ENCODE measurements at places on chromosomes 6 and 20.

DNA sequence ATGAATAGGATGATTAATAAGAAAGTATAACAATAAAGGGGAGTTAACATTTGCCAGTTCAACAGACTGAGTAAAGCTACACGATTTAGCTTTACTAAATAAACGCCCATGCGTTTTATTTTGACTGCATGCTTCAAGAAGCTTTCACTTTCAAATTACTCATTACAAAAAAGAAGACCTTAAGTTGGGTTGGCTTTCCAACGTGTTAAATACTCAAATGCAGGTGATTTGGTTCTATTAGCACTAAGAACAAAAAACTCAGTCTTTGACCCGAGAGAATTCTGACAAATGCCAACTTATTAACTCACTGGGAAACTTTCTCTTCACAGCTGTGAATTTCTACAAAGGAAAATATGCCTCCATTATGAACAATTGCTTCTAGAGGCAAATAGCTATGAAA lies 24.8 kb downstream of the RNF146 start:
- no peak for DNase-seq

DNA sequence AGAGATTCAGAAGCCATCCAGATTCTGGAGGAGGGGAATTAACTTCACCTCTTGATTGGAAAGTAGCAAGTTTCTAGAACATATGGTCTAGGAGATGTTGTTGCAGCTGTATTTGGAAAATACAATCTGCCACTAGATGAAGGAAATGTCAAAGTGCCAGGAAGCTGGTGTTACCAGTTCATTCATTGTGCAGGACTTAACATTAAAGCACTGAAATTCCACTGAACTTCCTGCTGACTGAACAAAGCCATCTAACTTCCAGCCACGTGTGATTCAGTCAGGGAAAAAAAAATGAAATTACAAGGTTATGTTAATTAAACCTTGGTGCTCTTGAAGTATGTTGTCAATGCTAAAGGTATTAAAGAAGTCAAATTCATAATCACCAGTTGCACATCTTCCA lies 321.5 kb upstream of the SASH1 start:
- DNase-seq, result no peak

DNA sequence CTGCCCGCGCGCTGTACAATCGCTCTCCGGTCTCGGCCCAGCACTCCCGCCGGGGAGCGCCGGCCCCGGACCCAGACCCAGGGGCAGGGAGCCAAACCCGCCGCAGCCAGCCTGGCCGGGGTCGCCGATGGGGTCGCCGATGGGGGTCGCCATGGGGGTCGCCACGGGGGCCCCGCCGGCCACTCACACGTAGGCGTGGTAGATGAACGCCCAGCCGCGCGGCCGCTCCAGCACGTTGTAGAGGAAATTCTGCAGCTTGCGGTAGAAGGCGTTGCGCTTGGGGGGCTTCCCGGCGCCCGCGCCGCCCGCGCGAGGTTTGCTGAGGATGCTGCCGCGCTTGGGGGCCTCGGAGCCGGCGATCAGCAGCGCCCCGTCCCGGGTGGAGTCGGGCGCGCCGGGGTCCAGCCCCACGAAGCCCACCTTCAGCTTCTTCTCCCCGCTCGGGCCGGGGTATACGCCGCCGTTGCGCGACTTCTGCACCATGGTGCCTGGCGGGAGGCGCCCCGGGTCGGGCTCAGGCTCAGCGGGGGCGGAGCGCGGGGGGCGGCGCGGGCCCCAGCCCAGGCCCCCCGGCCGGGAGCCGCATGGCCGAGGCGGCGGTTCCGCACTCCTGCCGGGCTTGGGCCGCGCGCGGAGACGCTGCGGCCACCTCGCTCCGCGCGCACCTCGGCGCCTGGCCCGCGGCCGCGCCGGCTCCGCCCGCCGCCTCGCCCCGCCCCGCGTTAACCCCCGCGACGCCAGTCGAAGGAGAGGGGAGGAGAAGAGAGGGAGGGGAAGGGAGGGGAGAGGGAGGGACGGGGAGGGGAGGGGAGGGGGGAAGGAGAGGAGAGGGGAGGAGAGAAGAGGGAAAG lies at the start of gene KCNQ2:
KCNQ2 (minus strand) TSS at position 675 of the 851 bp plus-strand sequence; CDS start at position 483, 192 bp downstream.
- DNase-seq, result no peak

- DNase-seq, result no peak
Observed at GRCh38 chr6:92024110-92024509, 1395.2 kb downstream of the EPHA7 start.

DNA sequence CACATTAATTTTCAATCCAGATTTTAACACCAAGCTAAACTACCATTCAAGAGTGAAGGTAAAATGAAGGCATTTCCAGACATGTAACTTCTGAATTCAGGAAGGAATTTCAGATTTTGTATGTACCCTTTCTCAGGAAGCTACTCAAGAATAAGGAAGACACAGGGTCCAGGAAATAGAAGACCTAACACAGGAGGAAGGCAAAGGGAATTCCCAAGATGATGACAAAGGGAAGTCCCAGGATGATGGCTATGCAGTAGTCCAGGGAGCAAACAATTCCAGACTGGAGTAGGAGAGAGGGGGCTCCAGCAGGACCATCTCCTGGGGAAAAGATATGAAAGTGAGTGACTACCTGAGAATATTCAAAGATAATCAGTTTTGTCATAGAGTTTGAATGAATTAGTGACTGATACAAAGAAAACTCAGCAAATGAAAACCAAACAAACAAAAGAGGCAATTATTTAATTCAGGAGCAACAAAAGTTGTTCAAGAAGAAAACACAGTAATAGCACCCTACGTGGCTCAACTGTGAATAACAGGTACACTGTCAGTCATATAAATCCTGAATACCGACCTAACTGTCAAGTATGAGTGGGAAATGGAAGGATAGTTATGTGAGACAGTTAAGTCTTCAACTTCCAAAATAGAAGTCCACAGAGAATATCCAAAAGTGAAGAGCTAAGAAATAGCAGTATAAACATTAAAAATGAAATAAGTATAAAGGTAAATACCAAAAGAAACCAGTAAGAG lies 4.0 kb downstream of the RNF24 start:
- no peak for DNase-seq

Measured in fibroblast of skin of back (primary cell).